ENCODE measurements at places on chromosomes 12 and 14. TPM values are rescaled to one million over a fixed set of nuclear protein-coding genes. Genes with fewer than 3 reads are reported as not detected.

The MIP gene
- not detected for total RNA-seq

The WSCD2 gene
- 0.74 TPM for total RNA-seq

The KRT80 gene
- total RNA-seq: 4.9 TPM

GRCh38 chr14:34693228-34693939, 21.0 kb downstream of the CFL2 start:
- H3K27me3 ChIP-seq: no peaks in the 10 kb centered on the region
- H3K36me3 ChIP-seq: no peaks in the 10 kb centered on the region
- DNase-seq: peak; percentile 57
- H3K4me3 ChIP-seq: peak overlapping the region; percentile 25
- H3K27ac ChIP-seq: no peak overlapping the region

DNA sequence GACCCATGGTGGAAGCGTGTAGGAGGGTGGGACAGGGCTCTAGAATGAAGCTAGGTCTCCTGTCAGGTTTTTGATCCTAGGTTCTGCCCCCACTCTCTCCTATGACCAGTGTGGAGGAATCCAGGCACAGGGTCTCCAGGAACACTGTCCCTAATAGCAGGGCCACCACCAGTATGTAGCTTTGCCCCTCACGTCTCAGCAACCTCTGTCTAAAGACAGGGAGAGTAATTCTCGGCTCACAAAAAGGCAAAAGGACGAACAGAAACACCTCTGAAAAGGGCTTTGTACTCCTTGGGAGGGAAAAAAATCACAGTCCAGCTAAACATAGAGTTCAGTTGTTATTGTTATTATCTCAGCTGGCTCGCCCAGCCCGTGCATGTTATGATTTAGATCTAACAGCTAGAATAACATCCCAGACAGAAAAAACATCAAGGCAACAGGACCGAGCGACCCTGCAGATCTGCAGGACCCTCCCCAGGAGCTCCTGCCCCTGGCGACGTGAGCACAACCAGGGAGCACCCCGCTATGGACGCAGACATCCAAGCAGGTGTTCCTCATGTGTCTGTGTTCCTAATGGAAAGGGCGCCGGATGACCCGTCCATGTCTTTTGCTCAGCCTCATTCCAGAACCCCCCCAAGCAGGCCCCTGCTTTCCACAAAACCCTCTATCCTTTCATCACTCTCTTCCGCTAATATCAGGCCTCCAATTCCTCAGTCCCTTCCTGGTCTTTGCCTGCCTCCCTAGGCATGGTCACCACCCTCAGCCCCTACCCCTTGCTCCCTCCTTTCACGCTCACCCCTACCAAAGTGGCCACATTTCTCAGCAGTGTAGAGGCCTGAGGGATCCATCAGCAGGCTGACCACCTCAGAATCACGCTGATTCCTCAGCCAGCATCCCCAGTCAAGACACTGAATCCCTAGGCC, 14.2 kb upstream of the SLC6A12 start:
- H3K27ac ChIP-seq: no peak overlapping the region
- H3K27me3 ChIP-seq: no peaks in the 10 kb centered on the region
- no peaks in the 10 kb centered on the region for H3K4me1 ChIP-seq
- no peak for DNase-seq
- no peak overlapping the region for H3K4me3 ChIP-seq

DNA sequence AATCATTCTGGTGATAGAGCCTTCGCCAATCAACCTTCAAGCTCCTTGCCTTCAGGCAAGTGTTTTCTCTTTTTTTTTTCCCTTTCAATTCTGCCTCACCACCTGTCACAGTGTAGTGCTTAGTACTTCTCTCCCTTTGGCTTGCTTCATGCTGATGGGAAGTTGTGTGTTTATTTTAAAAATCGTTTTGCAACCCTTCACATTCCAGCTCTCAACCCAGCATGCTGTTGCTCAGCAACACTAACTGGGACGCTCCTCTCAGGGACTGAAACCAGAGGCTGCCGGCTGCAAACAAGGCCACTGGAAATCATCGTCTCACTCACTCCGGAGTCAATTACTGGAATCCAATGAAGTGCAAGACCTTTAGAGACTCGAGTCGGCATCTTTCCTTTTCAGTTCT, 342.7 kb downstream of the PRKD1 start:
- no peak overlapping the region for H3K4me3 ChIP-seq
- DNase-seq: no peak
- H3K27ac ChIP-seq: no peak overlapping the region

DNA sequence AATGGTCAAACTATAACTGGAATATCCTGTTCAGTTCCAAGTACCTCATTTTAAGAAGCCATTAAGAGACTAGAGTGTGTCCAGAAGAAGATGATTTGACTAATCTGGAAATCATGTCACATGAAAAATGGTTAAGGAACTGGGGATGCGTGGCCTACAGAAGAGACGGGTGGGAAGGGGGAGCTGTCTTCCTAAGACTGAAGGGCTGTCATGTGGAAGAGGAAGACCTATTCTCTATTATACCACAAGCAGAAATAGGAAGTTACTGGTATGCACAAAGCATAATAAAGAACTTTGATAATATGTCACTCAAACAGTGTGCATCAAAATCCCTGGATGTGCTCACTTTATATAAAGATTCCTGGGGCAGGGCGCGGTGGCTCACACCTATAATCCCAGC, 50.3 kb downstream of the HECTD4 start:
- no peaks in the 10 kb centered on the region for H3K4me1 ChIP-seq
- no peak overlapping the region for H3K4me3 ChIP-seq
- no peak for DNase-seq
- no peak overlapping the region for H3K27ac ChIP-seq
- no peaks in the 10 kb centered on the region for H3K27me3 ChIP-seq
- no peaks in the 10 kb centered on the region for H3K36me3 ChIP-seq

DNA sequence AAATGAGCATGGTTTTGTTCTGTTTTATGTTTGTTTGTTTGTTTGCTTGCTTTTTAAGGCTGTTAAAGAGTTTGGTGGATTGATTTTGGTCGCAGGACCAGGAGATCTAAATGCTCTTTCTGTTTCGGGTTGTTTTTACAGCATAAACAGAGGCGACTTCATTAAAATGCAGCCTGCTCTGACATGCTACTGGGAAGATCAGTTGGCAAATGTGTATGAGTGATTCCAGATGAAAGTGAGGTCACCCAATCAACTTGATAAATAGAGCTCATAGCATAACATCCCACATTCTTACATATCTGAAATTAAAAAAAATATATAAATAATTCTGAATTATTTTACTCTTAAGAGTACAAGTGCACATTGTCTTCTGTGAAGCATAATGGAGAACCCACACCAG, 947.7 kb downstream of the GALC start:
- H3K4me1 ChIP-seq: no peaks in the 10 kb centered on the region
- no peak overlapping the region for H3K4me3 ChIP-seq
- H3K27me3 ChIP-seq: no peaks in the 10 kb centered on the region
- DNase-seq: no peak

DNA sequence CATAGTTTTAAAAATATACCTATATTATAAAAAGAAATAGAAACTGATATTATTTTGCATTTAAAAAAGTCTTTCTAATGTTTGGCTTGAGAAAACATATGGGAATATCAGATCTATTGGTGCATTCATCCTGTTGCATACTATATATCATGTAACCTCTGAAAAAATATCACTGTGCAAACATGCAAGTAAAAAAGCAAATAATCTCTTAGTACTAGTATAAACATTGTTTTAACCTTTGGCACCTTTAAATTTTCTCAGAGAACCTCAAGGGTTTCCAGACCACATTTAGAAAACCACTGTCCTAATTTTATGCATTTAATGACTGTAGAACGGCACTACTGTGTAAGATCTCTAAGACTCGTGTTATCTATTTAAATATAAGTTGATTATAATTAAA, 416.8 kb downstream of the LRFN5 start:
- H3K4me3 ChIP-seq: no peak overlapping the region
- no peak overlapping the region for H3K27ac ChIP-seq
- no peaks in the 10 kb centered on the region for H3K36me3 ChIP-seq
- H3K27me3 ChIP-seq: no peaks in the 10 kb centered on the region

- no peaks in the 10 kb centered on the region for H3K4me1 ChIP-seq
- H3K27me3 ChIP-seq: no peaks in the 10 kb centered on the region
- H3K27ac ChIP-seq: no peak overlapping the region
- no peaks in the 10 kb centered on the region for H3K36me3 ChIP-seq
- no peak for DNase-seq
Observed at GRCh38 chr12:7485095-7485494, 18.5 kb downstream of the CD163 start.

- no peak overlapping the region for H3K4me3 ChIP-seq
- H3K27ac ChIP-seq: no peak overlapping the region
- H3K4me1 ChIP-seq: no peaks in the 10 kb centered on the region
- H3K36me3 ChIP-seq: no peaks in the 10 kb centered on the region
- DNase-seq: no peak
Observed at GRCh38 chr14:57960946-57961785, 95.3 kb upstream of the SLC35F4 start.

GRCh38 chr14:74645756-74646470, 33.9 kb upstream of the LTBP2 start:
- H3K27ac ChIP-seq: no peak overlapping the region
- H3K4me3 ChIP-seq: no peak overlapping the region
- DNase-seq: no peak
- no peaks in the 10 kb centered on the region for H3K27me3 ChIP-seq
- no peaks in the 10 kb centered on the region for H3K36me3 ChIP-seq

DNA sequence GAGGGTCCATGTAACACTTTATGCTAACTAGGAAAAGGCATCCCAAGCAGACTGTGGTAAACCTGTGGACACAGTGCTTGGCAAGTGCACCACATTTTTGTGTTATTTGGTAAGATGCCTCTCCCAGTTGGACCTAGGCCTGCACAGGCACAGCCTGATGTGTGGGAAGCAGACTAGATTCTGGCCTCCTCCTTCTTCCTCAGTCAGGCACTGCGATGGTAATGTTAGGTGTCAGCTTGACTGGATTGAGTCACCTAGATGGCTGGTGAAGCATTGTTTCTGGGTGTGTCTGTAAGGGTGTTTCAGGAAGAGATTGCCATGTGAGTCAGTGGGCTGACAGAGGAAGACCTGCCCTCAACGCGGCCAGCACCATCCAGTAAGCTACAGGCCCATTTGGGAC, 25.3 kb upstream of the RHOJ start:
- H3K27ac ChIP-seq: no peak overlapping the region
- no peaks in the 10 kb centered on the region for H3K4me1 ChIP-seq
- H3K36me3 ChIP-seq: no peaks in the 10 kb centered on the region
- no peak overlapping the region for H3K4me3 ChIP-seq

GRCh38 chr14:98711453-98711852, 560.5 kb downstream of the BCL11B start:
- H3K36me3 ChIP-seq: no peaks in the 10 kb centered on the region
- H3K27ac ChIP-seq: no peak overlapping the region
- no peaks in the 10 kb centered on the region for H3K27me3 ChIP-seq

GRCh38 chr12:47017041-47017713, 62.2 kb upstream of the PCED1B start:
- no peak overlapping the region for H3K27ac ChIP-seq
- H3K4me1 ChIP-seq: no peaks in the 10 kb centered on the region
- no peaks in the 10 kb centered on the region for H3K36me3 ChIP-seq
- no peak for DNase-seq
- no peak overlapping the region for H3K4me3 ChIP-seq

DNA sequence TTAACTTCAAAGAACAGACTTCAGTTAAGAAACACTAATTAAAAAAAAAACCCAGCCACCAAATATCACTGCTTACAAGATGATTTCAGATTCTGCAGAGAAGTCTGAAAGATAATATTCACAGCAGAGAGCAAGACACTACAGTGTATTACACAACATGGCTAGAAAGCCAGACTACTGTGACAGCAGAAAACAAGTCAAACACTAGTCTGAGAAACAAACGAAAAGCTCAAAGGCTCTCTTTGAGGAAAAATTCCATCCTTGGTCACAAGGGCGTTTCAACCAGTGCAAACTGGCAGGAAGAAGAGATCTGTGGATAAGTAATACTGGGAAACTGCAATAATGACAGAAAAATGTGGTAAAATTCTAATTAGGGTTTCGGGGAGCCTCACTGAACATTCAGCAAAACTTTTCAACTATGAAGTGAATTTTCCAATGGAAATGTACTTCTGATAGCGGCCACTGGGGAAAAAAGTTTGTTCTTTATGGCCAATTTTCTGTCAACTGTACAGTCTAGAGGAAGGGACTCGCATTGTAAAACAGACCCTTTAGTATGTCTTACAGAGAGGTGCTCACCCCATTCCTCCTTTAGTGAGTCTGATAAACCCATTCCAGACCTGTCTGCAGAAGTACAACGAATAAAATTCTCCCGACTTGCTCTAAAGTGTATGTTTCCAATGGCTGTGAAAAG, 50.4 kb downstream of the ACADS start:
- DNase-seq: no peak
- no peak overlapping the region for H3K27ac ChIP-seq

- no peak overlapping the region for H3K27ac ChIP-seq
- no peak overlapping the region for H3K4me3 ChIP-seq
Observed at GRCh38 chr12:69328426-69328825, 19.8 kb upstream of the LYZ start.

- H3K36me3 ChIP-seq: no peaks in the 10 kb centered on the region
- no peak for DNase-seq
- H3K4me3 ChIP-seq: no peak overlapping the region
Observed at GRCh38 chr12:11717519-11717961, 68.1 kb downstream of the ETV6 start.

GRCh38 chr12:111393700-111394300, 11.9 kb upstream of the SH2B3 start:
- no peaks in the 10 kb centered on the region for H3K27me3 ChIP-seq
- H3K27ac ChIP-seq: no peak overlapping the region
- H3K4me3 ChIP-seq: no peak overlapping the region
- DNase-seq: no peak
- no peaks in the 10 kb centered on the region for H3K4me1 ChIP-seq

DNA sequence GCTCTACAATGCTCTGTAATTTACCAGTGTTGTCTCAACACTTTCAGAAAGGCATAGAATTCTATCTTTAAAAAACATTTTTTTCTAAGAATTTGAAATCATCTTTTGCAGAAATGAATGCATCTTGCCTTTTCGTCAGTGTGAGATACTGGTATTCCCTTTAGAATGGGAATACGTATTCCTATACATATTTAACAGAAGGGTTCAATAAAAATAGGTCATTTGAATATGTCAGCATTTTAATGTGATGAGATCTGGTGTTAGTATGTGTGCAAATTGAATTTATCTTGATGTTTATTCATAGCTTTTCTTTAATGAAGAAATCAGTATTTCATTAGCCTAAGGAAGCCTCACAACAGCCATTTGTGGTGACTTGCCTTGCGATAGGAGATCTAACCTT, 44.2 kb downstream of the WDR20 start:
- no peaks in the 10 kb centered on the region for H3K27me3 ChIP-seq
- H3K27ac ChIP-seq: no peak overlapping the region
- no peaks in the 10 kb centered on the region for H3K36me3 ChIP-seq
- no peak overlapping the region for H3K4me3 ChIP-seq

All from colonic mucosa (tissue), 4 donors.